ENCODE measurements at places on chromosomes 7 and 10.

DNA sequence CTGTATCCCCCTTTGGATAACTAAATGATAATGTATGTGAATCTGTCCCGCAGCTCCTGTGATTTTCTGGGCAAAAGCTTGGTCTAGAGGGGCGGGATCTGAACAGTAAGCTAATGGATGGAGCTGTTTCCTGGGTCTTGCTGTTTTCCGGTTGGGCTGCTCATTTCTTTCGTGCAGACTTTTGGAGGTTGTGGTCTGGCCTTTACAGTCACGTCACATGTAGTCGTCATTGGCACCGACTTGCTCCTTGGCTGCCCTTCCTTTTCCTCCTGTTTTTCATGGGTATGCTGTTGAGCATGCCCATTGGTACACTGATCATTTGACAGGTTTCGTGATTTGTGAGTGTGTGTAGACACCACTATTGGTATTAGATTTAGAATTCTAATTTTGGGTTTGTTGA, 2.0 kb downstream of the FBH1 start:
- no peak for DNase-seq

DNA sequence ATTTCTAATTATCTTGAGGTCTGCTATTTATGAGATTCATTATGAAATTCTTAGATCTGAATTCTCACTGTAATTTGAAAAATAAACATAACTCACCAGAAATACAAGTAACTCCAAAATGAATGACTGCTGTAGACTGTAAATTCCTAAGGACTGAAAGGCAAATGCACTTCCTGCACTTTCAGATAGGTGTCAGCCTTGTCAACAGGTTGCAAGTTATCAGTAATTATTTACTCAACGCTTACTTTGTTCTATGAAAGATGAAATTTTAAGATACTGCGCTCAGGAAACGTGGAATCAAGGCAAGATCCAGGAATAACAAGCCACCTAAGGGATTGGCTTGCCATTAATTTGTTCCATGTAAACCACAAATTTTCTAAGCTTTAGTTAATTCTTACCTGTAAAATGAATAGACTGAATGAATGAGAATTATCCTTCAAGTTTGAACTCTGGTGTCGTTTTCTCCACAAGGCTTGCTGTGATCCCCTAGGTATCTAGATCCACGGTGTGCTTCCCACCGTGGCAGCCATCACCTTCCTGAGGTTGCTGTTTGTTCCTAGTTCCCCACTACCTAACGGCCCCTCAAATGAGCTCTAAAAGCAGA, 12.6 kb downstream of the DHX32 start:
- DNase-seq = no peak

- no peak for DNase-seq
Measured at GRCh38 chr10:24720096-24720495, 3.6 kb downstream of the ARHGAP21 start.

DNA sequence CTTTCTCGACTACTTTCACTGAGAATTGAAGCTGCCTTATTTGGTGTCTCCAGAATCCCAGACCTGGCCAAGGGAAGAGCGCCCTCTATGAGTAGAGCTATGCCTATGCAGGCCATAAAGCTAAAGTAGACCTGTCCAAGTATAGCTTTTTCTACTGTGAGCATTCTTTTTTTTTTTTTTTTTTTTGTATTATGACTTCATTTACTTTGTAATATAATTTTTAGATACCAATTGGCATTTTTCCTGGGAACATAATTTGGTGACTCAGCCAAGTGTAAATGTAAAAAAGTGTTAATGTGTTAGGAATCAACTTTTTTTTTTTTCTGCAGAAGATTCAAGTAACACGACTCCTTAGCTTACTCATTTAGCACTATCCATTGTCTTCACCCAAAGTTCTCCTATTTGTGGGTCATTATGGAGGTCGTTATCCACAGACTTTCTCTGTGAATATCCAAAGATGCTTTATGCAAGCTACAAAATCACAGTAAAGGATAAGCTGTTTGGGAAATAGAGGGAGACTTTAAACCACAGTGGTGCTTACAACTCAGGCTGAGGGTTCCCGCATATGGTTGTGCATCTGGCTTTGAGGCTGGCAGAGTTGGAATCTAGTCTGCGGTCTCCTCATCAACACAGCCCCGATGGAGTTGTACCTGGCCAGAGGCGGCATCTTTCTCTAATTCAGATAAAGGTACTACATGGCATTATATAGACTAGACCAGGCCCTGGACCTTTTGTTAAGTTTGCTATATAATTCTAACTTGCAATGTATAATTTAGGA, 1040.2 kb upstream of the SORCS1 start:
- DNase-seq = no peak

DNA sequence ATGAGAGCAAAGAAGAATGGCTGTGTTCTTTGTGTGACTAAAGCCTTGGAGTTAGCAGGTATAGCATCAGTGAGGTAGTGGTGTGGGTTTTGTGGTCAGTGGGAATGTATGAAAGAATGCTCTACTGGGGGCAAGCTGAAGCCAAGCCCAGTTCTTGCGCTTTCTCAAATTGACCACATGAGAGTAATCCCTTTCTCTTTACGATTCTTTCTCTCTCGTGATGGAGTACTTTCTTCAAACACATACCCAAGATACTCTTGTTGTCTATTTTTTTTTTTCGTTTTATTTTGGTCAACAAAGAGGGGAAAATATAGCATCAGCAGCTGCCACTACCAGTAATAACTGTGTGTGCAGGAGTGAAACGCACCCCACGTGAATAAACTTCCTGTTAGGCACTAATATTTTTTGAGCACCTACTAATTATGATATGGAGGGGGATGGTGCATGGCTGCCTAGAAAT, 8.4 kb upstream of the PANK1 start:
- DNase-seq = no peak

DNA sequence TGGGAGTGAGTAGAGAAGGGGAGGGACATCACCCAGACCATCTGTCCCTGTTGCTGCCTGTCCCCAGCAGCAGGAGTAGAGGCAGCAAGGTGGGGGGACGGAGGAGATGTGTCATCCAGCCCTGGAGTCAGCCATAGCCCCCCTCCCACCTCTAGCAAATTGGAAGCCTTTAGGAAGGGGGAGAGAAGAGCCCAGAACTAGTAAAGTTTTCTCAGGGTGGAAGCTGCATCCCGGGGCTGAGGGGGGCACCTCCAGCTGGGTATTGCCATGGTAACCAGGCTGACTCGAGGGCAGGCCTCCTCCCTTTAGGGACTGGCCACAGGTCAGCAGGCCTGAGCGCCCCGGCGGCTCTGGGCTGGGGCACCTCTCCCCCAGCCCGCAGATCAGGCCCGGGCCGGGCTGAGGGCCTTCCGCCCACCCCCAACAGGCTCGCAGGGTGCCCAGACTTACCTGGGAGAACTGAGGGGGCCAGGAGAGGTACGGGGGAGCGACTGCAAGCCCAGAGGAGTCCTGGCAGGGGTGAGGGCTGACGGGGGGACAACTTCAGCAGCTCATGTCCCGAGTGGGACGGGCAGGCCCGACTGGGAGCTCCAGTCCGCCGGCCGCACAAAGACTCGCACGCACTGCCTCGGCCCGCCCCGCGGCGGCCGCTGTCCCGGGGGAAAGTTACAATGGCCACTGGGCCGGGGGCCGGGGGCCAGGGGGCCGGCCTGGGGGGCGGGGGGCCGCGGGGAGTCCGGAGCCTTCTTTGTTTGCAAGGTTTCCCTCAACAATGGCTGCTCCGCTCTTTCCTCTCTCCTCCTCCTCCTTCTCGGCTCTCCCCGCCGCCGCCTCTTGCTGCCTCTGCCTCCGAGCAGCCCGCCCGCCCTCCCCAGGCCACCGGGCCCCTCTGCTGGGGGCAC, 6.0 kb downstream of the LDB1 start:
- peak; percentile 33 for DNase-seq

DNA sequence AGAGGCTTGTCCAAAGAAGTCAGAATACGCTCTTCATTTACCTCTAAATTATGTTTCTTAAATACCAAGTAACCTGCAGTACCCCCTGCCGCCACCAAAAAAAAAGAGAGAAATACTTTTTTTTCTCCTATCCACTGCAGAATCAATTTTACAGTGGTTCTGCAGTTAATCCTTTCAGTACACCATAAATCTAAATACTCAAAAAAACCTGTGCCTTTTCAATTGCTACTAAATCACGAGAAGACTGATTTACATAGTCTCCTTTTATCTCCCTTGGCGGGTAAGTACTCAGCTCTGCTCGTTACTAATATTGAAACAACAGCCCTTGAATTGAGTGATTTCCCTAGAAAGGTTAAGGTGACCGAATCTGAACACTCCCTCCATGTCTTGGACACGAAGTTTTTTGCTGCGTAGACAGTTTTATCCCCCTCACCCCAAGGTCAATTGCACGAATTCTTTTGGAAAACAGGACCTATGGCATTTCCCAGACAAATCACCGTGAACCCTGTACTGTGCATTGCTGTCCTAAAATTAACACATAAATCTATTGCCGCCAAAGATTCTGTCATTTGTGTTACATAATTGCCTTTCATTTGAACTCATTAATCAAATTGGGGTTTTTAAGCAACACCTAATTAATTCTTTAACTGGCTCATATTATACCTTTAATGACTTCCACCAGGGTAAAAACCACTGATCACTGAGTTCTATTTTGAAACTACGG, 512 bp upstream of the VIM start:
- no peak for DNase-seq

DNA sequence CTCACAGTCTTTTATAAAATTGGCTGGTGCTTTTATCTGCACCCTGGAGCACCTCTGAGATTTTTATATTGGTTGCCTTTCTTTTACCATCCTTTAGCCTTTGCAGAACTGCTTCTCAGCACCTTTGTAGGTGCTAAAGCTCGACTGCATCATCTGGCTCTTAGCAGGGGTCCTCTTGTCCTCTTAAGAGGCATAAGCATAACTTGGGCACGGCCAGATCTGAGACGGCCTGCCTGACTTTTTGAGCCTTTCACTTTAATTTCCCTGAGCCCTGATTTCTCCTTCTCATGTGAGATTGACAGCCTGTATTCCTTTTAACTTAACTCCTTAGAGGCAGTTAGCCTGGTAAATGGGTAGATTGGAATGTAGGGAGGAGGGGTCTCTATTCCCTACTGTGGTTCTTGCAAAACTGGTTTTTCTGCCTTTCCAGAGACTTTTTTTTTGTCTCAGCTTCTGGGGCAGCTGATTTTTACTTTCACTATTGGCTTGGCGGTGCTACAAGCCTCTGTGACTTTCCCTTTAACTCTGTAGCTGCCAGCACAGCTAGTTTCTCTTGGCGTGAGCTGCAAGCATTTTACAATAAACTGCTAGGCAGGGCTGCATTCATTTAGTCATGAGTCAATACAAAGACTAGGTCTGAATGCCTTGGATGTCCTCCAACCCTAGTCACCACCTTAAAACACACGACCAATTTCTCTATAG, 24.0 kb downstream of the ZPBP start:
- DNase-seq = no peak

DNA sequence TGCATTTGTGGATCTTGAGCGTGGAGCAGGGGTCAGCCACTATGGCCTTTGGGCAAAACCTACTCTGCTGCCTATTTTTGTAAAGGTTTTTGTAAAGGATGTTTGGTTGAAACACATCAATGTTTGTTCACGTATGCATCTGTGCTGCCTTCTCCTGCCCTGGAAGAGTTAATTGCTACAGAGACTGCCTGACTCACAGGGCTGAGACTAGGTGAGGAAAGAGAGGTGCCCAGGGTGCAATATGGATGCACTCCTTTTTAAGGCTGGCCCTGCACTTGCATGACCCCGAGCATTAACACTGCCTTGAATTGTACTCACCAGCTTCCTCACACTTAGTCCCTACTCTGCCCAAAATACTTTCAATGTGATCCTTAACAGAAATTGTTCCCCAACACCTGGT, 20.9 kb upstream of the NAMPT start:
- no peak for DNase-seq

DNA sequence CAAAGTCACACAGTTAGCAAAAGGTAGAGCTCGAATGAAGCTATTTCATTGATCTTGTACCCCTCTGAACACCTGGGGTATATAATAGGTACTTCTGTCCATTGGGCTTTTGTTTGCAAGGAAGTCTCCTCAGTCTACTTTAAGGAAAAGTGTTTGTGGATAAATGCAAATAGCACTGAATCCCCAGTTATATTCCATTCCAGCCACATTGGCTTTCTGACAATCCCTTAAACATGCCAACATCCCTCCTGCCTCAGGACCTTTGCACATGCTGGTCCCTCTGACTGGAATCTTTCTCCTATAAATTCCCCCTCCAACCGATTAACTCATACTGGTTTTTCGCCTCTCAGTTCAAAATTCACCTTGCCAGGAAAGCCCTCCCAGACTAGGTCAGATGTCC, 17.1 kb downstream of the DUSP5 start:
- no peak for DNase-seq

DNA sequence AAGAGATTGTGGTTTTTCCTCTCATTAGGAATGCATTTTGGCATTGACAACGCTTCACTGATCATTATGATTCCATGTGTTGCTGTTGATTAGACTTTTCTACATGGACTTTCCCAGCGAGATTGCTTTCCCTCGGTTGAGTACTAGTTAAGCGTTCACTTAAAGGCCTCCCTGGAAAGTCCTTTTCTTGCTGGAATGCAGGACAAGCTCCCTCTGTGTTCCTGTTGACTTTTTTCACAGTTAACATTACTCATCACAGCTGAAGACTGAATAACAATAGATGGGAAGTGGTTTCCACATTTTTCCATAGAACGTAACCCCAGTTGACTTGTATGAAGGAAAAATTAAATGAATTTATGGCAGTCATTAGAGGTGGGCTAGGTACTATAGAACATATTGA, 2.6 kb upstream of the CAV1 start:
- no peak for DNase-seq

GRCh38 chr10:119805702-119806230, 66.9 kb downstream of the MCMBP start:
- no peak for DNase-seq

- DNase-seq = no peak
Measured at GRCh38 chr7:108285003-108285368, 154.8 kb upstream of the LAMB4 start.

GRCh38 chr10:49595003-49595712, 15.0 kb upstream of the SLC18A3 start:
- DNase-seq = no peak

DNA sequence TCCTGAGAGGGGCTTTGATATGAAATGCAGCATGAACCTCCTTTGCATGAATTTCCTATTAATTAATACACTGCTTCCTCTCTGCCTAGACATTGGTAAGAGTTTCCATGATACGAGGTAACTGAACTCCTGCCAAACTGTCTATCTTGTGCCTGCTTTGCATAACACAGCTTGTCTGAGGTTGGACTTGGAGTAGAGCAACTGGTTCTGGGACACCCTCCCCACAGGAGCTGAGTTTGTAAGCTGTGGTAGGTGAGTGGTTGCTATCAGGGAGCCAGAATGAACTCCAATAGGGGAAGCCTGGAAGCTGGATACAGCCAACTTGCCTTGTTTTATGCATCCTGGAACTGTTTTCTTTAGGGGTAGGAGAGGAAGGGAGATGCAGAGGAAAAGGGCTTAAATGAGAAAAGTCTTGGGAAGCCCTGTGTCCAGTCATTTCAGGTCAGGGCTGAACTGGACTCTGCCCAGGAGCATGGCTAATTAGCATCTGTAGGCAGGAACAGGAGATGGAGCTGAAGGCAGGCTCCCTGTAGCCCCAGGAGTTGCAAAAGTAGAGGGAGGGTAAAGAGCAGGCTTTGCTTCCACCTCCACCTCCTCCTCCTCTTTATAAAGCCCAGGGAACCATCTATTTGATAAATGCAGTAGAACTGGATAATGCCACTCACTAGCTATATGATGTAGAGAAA, 73.2 kb upstream of the GPR158 start:
- no peak for DNase-seq

GRCh38 chr10:33341637-33342036, 7.2 kb upstream of the NRP1 start:
- DNase-seq = no peak
